ENCODE measurements at places on chromosomes 2 and 18.

DNA sequence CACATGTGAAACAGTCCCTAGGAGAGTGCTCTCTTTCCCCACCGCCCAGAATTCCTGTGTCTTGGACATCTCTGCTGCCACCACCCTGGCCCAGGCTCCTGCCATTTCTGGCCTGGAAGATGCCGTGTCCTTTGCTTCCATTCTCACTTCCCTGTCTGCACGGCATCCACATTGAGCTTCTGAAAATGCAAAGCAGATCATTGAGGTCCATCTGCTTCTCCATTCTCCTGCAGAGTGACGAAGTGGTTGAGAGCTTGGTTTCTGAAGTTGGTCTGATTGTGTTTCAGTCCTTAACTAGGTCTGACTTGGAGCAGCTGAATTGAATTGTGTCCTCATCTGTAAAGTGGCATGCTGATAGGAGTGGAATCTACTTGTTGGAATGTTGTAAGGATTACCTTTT, 98.7 kb upstream of the MGAT5 start:
- no peak for DNase-seq

DNA sequence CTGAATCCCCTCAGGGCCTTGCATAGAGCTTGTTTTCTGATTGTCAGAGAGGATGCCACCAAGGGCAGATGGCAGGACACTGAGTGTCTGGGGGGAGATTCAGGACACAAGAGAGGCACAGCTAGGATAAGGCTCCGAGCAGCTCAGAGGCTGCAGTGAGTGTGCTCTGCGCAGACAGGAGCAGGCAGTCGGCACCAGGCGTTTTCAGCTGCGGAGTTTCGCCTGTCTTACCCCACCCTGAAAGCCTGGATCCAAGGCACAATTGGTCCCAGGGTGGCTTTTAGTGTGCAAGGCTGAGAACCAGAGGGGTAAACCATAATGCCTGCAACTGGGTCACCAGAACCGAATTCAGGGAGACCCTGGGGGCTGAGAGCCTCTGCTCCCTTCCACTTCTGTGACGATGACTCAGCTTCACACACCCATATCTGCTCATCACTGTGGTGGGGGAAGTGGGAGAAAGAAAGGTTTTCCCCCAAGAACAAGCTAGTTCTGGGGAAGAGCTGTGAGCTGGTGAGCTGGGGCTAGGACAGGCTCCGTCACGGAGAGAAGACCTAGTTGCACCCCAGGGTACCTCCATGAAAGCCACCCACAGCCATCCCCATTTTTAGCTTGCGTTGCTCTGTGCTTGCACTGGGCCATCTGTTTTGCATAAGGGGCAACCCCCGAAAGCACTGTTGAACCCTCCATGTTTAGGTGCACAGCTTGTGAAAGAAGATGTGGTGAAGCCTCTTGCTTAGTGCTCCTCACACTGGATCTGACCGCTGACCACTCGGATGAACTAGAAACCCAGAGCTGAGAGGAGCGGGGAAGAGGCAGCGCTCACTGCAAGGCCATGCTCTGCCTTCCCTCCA, 173.7 kb downstream of the CELF4 start:
- no peak for DNase-seq

DNA sequence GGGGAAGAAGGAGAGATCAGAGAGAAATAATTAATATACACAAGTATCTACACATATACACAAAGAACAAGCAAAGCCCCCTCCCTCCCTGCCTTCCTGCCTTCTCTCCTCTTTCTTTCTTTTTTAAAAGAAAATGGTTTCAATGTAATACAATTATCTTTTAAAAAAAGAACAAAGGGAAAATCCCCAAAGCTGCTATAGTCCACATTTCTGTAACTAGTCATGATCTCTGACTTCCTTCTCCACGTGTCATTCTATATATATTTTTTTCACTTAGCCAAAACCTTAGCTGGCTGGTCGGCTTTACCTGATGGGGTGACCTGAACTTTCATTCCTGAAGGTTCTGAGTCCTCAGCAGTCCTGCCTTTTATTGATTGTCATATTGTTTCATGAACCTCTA, 44.3 kb downstream of the MAP3K20 start:
- no peak for DNase-seq

- no peak for DNase-seq
Measured at GRCh38 chr18:66764230-66764629, 160.3 kb upstream of the CDH19 start.

DNA sequence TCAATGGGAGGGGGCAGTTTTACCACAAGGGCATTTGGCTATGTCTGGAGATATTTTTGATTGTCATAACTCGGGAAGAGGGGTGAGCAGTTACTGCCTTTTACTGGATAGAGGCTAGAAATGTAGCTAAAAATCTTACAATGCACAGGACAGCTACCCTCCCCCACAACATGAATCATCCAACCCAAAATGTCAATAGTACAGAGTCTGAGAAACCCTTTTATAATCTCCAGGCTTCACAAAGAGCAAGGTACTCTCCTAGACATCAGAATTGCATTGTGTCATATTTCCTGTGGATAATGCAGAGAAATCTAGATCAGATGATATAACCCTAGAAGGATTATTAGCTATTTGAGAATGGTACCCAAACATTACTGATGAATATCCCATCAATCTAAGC, 277.1 kb upstream of the NRP2 start:
- DNase-seq, result no peak

DNA sequence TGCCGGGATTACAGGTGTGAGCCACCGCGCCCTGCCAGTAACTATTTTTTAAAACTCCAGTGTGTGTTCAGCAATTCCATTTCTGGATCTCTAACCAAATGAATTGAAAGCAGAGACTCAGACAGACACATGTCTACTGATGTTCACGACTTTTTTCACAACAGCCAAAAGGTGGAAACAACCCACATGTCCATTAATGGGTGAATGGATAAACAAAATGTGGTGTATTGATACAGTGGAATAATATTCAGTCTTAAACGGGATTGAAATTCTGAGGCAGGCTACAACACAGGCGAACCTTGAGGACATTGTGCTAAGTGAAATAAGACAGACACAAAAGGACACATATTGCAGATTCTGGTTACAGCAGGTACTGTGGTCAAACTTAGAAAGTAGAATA, 55.0 kb downstream of the DDX1 start:
- DNase-seq, result no peak

DNA sequence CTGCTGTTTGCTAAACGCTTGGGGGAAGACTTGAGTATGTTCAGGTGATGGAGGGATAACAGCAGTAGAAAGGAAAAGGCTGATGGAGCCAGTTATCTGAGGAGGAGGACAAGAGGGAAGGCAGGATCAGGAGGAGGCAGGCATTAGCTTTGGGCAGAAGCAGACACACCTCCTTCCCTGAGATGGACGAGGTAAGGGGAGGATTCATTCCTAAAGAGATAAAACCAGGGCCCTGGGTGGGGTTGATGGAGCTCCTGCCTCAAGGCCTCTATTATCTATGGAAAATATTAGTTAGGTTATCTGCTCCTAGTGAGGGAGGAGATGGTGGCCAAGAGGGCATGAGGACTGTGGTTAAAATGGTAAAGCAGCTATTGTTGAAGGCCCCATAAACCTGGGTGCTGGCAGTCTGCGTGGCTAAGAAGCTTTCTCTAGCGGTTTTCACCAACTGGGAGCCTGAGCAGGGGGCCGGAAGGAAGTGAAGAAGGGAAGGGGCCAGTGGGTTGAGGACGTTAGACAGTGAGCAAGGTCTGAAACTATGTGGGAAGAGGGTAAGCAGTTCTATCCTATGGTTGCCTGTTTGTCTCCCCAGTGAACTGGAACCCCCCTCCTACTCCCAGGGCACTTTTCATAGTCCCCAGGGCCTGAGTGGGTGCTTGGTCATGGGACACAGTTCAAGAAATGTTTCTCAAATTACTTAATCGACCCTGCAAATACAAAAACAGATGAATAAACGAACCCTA, 56.6 kb upstream of the HK2 start:
- DNase-seq, result no peak

DNA sequence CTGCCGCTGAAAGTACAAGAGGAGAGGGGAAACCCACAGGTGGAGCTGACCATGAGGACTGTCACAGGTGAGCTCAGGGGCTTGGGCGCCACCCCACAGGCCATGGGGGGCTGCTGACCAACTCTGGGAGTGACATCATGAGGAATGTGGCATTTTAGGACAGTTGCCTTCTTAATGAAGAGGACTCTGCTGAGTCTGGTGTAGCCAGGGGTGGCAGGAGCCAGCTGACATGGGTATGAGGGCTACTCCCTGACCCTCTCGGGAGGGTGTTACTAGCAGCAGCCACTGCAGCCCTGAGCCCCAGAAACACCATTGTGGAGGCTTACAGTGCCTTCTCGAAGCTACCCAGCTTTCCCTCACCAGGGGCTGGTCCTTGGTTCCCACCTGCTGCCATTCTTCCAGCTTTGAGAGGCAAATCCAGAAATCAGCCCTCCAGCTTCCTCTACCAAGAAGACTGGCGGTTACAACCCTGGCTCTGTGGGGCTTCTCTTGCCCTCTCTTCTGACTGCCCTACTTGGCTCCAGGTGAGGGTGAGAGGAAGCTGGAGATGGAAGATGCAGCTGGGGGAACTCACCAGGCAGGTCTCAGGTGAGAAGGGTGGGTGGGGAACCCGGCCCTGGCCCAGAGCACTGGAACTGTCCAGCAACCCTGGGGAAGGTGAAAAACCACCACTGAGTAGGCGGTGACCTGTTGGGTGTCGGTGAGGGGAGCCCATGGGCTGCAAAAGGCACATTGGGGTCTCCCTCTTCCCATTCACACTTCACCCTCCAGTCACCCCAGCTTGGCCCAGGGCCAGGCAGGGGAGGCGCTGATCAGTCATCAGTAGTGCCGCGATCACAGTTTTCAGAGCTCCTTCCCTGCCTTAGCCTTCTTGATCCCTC, 98.5 kb downstream of the MCFD2 start:
- DNase-seq, result no peak

DNA sequence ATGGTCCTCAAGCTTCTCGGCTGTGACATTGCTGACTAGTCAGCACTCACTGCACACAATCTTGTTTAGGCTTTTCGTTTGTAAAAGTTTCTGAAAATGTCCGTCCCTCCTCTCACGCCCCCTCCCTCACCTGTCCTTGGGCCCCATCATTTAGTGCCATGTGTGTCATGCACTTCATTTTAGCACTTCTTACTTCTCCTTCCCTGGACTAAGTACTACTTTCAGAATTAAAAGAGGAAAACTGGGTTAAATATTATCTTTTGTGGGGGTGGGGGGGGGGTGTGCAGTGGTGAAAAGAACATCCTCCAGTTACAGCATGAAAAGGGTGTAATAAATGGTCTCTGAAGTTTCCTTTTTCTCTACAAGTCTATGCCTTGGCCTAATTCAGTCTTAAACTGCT, 182.0 kb upstream of the SP5 start:
- DNase-seq, result no peak

DNA sequence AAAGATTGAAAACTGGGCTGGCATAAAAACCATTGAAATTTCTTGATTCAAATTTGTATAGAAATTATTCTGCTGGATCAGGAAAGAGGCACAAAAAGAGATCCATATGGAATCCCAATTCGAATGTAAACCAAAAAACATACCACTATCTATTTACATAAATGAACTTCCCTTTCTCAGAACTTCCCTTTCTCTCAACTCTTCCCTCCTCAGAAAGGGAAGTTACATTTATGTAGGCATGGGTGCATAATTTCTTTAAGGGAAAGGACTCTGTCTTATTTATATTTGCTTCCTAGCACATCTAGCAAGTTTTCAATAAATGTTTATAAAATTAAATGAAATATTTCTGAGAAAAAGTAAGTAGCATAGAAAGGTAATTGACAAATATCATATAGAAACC, 398.1 kb upstream of the ATP5MC3 start:
- DNase-seq, result no peak

GRCh38 chr18:6001867-6002266, 106.5 kb upstream of the TMEM200C start:
- no peak for DNase-seq

- no peak for DNase-seq
Measured at GRCh38 chr2:152648336-152648735, 68.9 kb downstream of the PRPF40A start.

DNA sequence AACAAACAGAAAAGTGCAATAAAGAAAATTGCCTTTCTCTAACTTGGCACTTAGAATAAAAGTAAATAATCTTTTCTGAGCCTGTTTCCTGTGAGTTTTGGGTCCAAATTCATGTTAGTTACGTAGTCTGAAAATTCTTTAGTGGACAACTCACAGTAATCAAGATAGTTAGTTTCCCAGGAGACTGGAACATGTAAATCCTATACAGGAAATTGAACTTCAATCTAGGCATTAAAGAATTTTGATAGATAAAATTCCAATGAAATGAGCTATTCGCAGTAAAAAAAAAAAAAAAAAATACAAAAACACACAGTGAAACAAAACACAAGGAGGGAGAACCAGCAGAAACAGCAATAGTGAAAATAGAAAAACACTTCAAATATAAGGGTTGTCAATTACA, 83.8 kb upstream of the REG3G start:
- no peak for DNase-seq

DNA sequence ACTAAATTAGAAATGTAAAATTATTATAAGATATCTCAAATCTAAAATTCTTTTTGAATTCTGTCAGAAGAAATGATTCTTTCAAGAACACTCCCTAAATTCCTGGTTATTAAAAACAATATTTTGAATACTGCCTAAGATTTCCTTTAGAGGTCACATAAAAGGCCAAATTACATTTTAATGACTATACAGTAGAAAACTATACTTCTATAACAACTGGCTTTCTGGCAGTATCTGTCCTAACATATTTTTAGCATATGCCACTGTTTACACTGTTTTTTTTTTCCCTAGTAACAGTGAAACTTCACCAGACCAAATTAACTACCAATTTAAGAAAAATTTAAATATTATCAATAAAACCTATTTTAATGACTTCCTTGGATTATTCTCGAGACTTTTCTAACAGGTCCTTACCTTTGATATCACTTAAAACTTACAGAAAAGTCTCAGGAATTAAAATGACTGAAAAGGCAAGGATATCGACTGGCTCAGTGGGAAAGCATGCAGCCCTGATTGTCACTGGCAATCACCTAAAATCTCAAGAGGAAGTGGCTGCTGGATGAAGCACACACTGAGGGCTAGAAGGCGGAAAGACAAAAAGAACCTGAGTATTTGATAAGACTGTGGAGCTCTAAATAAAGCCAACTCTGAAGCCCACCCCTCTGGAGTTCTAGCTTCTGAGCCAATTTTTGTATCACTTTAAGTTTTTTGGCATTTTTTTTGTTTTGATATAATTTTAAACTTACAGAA, 59.6 kb downstream of the SPIRE1 start:
- DNase-seq, result no peak

- no peak for DNase-seq
Measured at GRCh38 chr2:45567974-45568789, 42.9 kb downstream of the SRBD1 start.

- DNase-seq, result no peak
Measured at GRCh38 chr2:22221006-22221405, 1097.2 kb downstream of the TDRD15 start.

GRCh38 chr2:3547915-3548314, 10.2 kb downstream of the RNASEH1 start:
- DNase-seq, result no peak

- DNase-seq, result no peak
Measured at GRCh38 chr2:133506996-133507395, 61.3 kb downstream of the NCKAP5 start.

DNA sequence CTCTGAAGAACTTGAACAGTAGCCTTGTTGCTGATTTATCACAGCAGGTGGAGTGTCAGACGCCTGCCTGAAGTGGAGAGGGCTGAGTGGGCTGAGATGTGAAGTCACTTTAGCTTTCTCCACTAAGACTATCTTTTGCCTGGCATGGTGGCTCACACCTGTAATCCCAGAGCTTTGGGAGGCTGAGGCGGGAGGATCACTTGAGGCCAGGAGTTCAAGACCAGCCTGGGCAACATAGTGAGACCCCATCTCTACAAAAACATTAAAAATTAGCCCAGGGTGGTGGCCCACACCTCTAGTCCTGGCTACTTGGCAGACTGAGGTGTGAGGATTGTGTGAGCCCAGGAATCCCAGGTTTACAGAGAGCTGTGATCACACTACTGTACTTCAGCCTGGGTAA, 60.6 kb upstream of the TTC39C start:
- DNase-seq, result no peak

Measured in cerebellar nuclear complex (tissue), 1 donor.